Hematopoietic multipotent progenitor cell (in vitro differentiated cells): ENCODE measurements at places on chromosomes 6 and 20.

- DNase-seq = no peak
These were observed 70.8 kb upstream of the SRSF6 start for GRCh38 chr20:43386878-43387277.

GRCh38 chr6:167233490-167233889, 57.6 kb upstream of the UNC93A start:
- DNase-seq = no peak

- no peak for DNase-seq
These were observed 99.4 kb downstream of the ASXL1 start for GRCh38 chr20:32457479-32457986.

DNA sequence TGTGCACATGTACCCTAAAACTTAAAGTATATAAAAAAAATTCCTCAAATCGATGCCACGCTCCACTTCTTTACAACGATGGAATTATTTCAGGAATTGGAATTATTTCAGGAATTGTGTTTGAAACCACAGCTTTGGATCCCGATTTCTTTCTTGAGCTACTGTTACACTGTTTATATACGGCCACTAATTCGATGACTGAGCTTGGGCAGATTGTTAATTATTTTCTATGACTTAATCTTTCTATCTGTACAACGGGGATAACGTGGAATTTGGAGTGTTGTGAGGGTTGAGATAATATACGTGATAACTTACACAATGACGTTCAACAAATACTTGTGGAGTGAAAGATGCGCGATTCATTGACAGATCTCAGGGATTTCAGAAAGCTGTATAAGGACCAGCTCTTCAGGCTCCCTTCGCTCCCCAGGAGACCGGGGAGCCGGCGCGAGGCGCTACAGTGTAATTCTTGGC, 171.3 kb downstream of the SLC16A10 start:
- no peak for DNase-seq

- no peak for DNase-seq
These were observed 13.6 kb downstream of the LRRC1 start for GRCh38 chr6:53808302-53808881.

- DNase-seq = no peak
These were observed 159.5 kb upstream of the MANEA start for GRCh38 chr6:95417856-95418255.

DNA sequence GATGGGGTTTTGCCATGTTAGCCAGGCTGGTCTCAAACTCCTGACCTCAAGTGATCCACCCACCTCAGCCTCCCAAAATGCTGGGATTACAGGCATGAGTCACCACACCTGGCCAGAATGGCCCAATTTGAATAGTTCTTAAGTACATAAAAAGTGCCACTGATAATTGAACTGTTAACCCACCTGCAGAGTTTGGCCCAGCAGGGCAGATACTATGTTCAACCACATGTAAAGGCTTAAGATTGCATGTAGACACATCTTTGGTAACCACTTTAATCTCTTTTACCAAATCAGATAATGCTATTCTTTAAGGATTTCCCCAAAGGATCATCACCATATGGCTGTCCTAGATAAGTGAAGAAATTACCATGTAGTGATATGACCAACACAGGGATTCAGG, 21.3 kb upstream of the SGK1 start:
- no peak for DNase-seq

DNA sequence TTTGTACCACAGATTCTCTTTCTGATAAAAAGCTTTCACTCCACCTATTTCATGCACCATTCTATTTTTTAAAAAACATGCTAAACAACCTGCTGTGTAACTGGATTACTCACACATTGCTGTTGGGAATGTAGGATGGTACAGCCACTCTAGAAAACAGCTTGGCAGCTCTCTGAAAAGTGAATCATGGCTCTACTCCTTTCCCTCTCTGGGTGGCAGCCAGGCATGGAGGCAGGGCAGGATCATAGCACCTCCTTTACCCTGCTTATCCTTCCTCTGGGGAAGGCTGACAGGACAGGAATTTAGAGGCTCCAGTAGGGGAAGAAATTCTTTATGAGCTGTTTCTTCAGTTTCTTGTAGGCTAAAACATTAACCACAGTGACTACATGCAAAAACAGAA, 6.7 kb upstream of the VNN2 start:
- DNase-seq = no peak

DNA sequence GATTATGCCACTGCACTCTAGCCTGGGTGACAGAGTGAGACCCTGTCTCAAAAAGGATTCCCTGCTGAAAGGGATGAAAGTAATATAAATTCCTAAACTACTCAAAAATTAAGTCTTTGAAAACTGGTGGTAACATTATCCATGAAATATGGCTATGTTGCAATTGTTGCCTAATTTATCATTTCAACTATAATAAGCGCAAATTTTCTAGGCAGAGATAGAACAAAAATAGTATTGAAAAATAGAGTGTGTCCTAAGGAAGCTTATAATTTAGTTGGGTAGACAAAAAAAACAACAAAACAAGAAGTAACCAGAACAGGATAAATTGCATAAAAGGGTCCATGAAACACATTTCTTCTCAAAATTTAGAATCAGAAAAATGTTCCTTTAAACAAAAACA, 68.0 kb downstream of the FKBP5 start:
- DNase-seq = no peak

DNA sequence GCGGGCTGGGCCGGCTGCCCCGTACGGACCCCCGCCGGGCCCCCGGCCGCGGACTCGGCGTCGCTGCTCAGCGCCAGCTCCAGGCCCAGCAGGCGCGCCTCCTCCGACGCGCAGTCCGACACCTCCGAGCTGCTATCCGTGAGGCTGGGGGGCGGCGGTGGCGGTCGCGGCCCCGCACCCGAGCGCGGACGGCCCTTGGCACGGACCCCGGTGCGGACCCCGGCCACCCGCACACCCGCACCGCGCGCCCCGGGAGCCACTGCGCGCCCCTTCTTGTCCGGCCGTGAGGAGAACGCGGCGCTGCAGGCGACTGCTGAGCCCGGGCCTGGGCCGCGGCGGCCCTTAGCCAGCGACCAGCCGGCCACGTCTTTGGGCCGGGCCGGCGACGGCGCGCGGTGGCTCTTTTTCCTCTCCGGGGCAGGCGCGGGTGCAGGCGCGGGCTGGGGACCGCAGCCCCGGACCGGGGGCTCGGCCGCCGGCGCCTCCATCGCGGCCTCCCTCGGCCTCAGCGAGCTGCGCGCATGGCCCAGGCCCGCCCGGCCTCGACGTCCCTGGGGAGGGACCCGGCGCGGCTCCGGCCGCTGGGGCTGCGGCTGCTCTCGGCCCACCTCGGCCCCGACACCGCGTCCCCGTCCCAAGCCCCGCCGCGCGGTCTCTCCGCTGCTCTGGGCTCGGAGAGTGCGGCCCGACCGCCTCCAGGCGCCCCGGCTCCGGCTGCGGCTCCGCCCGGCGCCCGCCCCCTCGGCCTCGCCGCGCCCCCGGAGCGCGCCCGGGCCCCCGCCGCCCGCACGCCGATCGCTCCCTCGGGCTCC, 12.9 kb upstream of the TLDC2 start:
- DNase-seq = no peak

DNA sequence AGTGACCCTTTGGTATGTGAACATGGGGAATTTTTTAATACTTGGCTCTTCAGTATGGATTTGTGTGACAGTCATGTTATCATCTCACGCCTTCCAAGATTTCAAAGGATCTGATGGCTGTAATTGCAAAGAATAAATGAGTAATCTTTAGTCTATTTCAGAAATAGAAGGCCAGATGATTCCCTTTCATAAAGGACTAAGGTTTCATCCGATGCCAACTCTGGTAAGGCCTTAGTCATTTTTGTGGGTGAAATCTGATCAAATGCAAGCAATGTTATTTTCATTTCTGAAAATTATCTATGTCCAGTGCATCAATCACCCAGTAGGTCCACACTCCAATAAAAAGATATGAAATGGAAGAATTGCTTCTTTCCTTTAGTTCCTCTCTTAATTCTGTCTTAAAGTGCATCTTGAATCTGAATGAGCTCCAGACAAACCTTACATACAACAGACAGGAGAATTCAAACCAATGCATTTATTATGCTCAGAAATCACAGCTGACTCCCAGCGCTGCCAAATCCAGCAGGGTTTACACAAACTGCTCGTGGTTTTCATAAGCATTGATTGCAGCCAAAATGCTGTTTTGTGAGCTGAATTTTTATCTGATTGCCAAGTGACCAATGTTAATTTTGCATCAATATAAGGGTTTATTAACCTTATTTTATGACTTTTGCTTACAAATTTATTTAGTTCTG, 565.2 kb upstream of the MARCKS start:
- no peak for DNase-seq
